NCI-H460 (cell line): ENCODE measurements at places on chromosomes 11 and 22.

DNA sequence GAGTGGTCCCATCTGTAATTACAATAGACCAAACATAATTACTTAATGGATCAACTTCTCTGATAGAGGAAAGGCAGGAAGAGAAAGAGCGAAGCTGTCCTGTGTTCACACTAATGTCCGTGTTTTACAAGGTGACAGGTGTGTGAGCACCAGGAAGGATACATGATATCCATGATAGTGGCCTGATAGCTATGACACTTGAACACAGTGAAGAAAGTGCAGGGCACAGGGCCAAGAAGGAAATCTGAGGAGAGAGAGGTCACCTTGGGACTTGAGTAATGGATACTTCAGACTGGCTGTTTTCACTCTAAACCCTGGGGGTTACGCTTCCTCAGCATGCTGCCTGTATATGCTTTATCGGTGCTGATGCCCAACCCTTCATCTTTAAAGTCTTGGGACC, 29.4 kb downstream of the TUB start:
- no peak for DNase-seq

GRCh38 chr11:75205564-75206020, 35.0 kb upstream of the TPBGL start:
- no peak for DNase-seq

GRCh38 chr11:7056828-7057513, 31.8 kb upstream of the RBMXL2 start:
- no peak for DNase-seq

- DNase-seq: no peak
These were observed 76.9 kb upstream of the CTSC start for GRCh38 chr11:88414385-88414861.

DNA sequence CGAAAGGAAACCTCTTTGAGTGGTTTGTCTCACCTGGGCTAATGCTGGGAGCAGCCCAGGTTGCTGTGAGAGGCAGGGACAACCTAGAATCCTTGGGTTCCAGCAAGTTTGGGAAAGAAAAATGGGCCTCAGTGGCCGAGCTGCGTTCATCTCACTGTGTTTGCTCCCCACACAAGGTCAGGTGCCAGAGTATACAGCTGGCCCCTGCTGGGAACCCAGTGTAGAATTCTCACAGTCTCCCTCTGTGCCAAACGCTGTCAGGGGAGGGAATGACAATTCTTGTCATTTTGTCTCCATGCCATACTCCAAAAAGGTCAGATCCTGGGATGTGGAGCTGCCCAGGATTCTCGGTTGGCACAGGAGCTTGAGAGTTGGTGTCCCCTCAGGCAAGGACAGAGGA, 4.3 kb downstream of the DGKZ start:
- DNase-seq: no peak

- DNase-seq: no peak
These were observed 59.7 kb downstream of the LRP5 start for GRCh38 chr11:68372114-68372513.
